ENCODE measurements at places on chromosomes 6 and 20.

- DNase-seq, result no peak
Observed at GRCh38 chr6:110355727-110356126, 2.4 kb downstream of the METTL24 start.

- DNase-seq, result no peak
Observed at GRCh38 chr6:79045966-79046365, 32.1 kb downstream of the PHIP start.

- no peak for DNase-seq
Observed at GRCh38 chr6:15533379-15534026, 129.3 kb downstream of the DTNBP1 start.

DNA sequence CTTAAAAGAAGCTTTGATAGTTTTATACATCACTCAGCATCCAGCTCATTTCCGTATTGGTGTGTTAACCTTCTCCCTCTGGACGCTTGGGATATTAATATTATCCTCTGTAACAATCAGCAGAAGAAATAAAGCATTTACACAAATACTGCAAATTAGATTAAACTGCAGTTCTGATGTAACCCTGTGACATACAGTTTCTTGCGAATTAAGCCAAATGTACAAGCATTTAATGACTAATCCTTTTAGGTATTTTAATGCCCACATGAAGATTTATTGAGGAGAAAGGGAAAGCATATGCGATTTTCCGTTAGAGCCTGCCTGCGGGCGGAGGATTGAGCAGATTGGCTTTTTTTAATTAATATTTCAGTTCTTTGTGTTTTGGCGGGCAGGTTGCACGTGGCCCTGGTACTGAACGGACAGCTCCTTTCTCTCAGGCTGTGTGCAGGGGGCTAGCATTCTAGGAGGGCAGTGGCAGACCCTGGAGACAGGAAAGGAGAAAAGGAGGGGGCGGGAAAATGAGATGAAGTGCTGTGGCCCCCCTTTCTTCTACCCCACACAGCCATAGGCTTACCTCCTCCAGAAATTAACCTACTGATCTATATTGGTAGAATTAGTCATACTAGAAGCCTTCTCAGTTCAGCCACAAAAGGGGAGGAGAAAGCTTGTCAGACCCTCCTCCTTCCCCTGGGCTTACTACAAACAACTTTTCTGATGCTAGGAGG lies 14.1 kb upstream of the TFAP2D start:
- DNase-seq, result no peak

DNA sequence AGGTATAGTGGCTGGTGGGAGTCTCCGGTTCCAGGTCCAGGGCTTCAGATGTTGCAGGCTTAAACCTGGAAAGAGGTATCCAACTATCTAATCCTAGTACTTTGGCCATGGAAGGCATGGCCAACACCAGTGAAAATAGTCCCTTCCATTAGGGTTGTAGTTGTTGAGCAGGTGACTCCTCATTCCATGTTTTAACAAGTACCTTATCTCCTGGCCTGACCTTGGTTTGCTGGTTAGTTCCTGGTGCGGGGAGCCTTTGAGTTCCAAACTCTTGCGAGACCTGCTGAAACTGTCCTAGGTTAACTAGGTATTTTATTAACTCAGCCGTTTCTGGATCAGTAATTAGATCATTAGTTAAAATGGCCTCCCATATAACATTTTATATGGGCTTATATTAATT lies 165.1 kb upstream of the PROKR2 start:
- DNase-seq, result no peak

DNA sequence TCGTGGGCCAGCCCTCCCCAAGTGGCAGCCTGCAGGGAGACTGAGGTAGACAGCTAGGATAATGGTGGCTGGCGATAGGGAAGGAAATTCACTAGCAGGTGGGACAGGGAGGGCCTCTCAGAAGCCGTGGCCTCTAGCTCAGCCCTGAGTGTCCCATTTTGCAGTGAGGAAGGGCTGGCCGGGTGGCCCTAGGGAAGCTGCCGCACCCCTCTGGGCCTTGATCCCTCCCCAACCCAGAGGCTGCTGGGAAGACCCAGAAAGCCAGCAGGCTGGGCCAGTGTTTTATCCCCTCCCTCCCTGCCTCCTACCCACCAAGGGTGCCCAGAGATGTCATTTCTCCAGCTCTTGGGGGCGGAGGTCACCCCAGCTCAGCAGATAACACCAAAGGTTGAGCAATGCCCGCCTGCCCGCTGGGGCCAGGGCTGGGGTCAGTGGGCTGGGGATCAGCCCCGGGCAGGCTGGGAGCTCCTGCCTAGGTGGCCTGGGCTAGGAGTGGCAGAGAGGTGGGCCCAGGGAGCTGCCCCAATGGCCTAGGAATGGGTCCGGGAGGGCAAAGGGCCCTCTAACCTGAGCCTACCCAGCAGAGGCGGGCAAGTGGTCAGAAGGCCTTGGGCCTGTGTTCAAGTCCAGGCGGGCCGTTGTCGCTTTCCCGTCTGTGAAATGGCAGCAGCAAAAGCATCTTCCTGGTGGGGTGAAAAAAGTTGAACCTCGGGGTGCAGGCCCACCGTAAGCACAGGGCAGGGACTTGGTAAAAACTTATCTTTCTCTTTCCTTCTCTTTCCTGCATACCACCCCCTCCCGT lies 1.6 kb upstream of the CEBPB start:
- DNase-seq, result no peak

DNA sequence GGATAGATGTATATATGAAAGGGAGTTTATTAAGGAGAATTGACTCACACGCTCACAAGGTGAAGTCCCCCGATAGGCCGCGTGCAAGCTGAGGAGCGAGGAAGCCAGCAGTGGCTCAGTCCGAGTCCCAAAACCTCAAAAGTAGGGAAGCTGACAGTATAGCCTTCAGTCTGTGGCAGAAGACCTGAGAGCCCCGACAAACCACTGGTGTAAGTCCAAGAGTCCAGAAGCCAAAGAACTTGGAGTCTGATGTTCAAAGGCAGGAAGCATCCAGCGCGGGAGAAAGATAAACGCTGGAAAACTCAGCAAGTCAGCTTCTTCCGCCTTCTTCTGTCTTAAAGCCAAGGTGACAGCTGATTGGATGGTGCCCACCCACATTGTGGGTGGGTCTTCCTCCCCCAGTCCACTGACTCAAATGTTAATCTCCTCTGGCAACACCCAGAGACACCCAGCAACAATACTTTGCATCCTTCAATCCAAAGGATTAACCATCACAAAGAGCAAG lies 102.6 kb upstream of the GJE1 start:
- no peak for DNase-seq

DNA sequence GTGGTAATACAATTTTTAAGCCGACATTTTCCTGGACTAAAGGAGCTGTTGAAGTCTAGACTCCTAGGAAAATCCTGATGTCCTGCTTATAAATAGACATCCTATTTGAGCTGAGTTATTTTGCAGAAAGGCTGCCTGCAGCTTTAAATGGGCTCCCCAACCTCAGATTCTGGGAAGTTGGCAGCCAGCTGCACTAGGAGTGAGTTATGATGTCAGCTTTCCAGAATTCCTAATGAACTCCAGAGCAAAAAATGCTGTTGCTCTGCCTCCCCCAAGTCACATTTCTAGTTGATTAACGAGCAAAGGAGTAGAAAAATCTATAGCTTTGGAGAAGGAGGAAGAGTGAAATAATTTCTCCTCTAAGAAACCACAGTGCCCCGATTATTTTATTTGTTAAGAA lies 346.3 kb upstream of the SULF2 start:
- DNase-seq, result no peak

DNA sequence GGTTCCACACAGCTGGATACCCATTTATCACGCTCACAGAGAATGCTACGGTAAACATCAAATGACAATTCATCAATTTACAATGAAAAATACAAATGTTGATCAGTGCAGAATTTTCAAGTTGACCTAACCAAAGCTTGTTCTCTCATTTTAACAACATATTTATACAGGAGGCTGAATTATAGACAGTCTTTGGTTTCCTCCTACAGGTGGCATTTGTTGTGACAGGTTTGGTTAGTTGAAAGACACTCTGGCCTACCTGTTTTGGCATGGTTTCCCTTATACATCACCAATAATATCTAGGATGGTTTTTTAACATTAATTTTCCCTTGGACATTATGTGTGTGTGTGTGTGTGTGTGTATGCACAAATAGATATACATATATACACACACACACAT lies 642.5 kb upstream of the MMS22L start:
- no peak for DNase-seq

- no peak for DNase-seq
Observed at GRCh38 chr6:117143647-117144046, 121.7 kb upstream of the VGLL2 start.
